Motor neuron (in vitro differentiated cells): ENCODE measurements at places on chromosomes 12 and 14.
A peak's percentile ranks its signal among the peaks of the same experiment; 100 is the strongest.

DNA sequence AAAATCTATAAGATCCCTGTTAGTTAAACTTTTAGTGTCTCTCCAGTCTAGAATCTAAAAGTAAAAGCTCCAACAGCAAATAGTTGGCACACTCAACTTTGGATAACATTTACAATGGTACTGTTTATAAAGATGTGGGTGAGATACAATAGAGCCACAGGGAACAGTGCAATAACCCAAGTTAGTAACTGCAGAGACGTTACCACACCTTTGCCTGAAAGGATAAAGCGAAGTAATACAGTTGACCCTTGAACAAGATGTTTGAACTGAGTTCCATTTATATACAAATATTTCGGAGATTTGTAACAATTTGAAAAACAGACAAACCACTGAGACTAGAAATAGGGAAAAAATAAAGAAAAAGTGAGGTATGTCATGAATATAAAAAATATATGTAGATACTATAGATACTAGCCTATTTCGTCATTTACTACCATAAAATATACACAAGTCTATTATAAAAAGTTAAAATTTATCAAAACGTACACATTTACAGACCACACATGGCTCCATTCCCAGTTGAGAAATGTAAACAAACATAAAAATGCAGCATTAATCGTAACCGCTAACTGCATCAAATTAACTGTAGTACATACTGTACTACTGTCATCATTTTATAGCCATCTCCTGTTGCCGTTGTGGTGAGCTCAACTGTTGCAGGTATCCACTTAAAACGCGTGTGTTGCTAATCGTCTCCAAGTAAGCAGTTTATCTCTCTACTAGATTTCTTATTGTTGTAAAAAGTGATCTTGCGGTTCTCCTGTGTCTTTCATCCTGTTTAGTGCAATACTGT is 56.5 kb upstream of the HIF1A start:
- no peak for ATAC-seq

GRCh38 chr14:96195441-96196081 is 9.1 kb upstream of the BDKRB2 start:
- ATAC-seq, result no peak

DNA sequence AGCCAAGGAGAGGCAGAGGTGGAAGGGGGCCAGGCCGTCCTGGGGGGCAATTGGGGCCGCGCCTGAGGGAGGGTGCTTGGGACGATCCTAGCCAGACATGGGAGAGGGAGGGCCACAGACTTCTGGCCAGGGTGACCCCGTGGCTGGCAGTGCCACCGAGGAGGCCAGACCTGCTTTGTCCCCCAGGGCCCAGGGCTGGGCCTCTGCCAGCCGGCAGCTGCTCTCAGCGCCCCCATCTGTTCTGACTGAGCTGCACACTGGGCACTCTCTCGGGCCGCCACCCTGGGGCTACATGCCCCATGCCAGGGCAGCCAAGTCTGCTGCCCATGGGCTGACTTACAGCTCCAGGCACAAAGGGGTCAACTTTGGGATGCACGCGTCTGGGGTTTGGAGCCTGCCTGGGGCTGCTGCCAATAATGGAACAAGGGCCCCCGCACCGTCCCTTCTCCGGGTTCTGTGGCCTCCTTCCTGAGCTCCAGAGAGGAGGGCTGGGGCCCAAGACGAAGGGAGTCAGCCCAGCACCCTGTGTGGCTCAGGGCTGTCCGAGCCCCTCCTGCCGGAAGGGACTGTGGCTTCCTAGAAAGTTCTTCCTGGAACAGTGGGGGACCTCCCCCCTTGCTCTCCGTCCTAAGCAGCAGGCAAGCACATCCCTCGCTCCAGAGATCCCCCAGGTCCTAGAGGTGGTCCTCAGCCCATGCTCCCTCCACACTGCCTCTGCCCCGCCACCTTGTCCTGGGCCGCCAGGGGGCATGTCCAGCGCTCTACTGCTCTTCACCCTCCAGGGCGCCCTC is 1.1 kb downstream of the ADSS1 start:
- ATAC-seq, result peak; percentile 77

GRCh38 chr12:24743941-24744793 is 204.7 kb downstream of the BCAT1 start:
- no peak for ATAC-seq

DNA sequence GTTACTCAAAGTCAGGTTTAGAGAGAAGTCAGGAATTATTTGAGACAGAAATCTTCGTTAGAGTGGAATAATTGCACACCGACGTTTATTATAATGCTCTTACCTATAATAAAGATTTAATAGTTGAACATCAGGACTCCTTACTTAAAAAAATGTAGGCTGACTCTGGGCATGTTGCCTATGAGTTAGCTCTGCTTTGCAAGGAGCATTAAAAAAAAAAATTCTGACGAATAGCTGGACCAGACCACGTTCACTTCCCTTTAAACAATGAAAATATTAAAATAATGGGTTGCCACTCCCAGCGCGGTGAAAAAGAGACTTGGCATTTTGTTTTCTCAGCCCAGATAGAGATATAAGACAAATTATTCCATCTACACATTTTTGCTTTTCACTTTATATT is 574 bp upstream of the FANCM start:
- no peak for ATAC-seq

DNA sequence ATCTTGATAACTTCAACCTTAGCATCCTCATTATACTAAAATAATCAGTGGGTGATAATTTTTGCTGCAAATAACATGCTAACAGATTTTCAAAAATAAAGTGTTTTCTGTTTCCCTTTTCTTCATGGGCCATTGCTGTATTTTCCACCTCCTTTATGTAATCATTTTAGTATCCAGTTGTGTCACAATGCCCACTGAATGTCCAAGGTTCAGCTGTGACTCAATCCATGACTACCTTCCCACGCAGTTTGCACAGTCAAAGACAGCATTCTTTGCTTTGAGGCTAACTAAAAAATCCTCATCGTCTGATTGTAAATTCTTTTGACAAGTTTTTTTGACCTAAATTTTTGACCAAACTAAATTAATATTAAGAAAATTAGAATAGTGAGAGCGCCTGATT is 474.1 kb downstream of the FLRT2 start:
- no peak for ATAC-seq

GRCh38 chr14:77409131-77409533 is 14.2 kb downstream of the NOXRED1 start:
- no peak for ATAC-seq

DNA sequence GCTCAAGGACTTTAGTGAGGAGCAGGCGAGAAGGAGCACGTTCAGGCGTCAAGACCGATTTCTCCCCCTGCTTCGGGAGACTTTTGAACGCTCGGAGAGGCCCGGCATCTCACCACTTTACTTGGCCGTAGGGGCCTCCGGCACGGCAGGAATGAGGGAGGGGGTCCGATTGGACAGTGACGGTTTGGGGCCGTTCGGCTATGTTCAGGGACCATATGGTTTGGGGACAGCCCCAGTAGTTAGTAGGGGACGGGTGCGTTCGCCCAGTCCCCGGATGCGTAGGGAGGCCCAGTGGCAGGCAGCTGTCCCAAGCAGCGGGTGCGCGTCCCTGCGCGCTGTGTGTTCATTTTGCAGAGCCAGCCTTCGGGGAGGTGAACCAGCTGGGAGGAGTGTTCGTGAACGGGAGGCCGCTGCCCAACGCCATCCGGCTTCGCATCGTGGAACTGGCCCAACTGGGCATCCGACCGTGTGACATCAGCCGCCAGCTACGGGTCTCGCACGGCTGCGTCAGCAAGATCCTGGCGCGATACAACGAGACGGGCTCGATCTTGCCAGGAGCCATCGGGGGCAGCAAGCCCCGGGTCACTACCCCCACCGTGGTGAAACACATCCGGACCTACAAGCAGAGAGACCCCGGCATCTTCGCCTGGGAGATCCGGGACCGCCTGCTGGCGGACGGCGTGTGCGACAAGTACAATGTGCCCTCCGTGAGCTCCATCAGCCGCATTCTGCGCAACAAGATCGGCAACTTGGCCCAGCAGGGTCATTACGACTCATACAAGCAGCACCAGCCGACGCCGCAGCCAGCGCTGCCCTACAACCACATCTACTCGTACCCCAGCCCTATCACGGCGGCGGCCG is 1.1 kb downstream of the PAX9 start:
- peak; percentile 28 for ATAC-seq

DNA sequence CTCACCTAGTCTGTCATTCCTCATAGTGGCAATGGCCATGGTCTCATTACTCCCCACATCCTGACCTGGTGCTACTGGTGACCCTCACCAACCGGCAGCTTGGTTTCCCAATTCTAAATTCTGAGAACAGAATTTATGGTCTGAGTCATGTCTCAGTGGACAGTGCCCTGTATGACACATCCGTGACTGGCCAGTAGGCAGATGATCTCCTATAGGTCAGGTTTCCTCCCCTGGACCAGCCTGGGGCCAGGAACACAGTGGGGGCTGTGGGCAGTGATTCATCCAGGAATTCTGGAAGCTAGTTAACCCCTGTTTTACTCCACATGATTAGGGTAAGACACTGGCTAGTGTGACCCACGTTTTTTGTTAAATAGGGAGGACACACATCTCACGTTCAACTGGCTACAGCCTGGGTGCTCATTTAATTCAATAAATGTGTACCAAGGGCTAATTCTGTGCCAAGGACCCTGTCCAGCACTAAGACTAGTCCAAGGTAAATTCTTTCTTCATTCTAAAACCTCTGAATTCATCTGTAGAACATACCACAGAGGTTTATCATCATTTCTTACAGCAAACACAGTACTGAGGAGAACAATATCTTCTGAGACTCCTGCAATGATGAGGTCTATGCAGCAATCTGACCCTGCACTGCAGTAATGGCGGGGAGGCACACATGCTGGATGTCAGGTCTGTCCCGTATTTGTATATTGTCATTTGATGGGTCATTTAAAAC is 249.6 kb upstream of the TBX3 start:
- peak; percentile 77 for ATAC-seq
